Fibroblast of mammary gland (primary cell): ENCODE measurements at places on chromosomes 2 and 18.
A peak's percentile ranks its signal among the peaks of the same experiment; 100 is the strongest.

- DNase-seq = no peak
Measured at GRCh38 chr2:24203029-24203786, 28.4 kb downstream of the FAM228A start.

GRCh38 chr2:28326881-28327505 lies 65.7 kb upstream of the FOSL2 start:
- peak; percentile 36 for DNase-seq

DNA sequence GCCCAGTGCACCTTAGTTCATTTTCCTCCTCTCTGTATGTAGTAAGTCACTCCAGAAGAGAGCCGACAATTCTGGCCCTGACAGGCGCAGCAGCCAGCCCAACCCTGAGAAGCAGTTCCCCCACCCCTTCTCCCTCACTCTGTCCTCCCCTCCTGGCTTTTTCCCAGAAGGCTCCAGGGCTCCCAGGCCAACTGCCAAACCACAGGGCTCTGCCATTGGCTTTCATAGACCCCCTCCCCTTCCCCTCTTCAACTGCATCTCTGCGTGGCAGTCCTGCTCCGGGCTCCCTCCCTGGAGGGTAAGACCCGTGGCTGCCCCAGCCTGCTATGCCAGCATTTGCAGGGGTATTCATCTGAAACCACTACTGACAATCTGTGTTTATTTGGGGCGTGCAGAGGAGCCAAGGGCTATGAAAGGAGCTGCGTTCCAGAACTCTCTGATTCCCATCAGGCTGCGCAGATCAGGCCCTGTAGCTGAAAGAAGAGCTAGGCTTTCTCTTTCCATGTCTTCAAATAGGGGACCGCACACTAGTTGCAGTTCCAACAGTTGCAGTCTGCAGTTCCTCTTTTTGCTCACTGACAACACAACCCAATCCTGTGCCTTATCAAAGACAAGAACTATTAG lies 388.6 kb upstream of the TNP1 start:
- DNase-seq = no peak

DNA sequence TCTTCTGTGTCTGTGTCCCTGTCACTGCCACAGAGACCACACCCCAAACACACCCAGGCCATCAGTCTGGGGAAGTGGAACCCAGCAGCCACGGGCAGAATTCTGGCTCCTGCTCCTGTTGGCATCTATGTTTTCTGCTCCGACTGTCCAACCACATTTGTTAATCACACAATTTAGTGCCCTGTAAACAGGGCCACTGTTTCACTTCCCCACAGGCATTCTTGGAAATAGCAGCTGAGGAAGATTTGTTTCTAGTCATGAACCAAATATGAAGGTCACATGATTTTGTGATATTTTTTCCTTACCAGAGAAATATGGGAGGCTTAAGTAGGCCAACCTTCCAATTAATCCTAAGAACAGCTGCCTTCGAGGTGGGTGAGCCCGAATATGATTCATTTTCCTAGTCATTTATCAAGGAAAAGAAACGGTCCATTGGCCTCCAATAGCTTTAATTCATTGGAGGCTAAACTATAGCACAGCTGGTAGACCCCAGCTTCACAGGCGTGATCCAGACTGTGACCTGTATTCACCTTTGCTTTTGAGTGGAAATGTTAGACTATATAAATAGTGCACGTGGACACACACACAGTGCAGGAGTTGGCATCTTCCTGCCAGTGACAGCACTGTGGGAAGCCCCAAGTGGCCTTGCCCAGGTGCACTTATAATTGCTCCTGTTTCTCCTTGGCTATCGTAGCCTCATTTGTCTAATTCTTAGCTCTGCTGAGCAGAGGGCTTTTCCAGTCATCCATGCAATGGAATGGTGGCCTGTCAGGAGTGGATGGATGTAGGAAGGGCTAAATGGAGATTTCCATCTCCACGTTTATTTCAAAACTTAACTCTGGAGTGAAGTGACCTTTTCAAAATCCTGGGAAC lies 267.9 kb downstream of the LPIN1 start:
- DNase-seq = peak; percentile 46

DNA sequence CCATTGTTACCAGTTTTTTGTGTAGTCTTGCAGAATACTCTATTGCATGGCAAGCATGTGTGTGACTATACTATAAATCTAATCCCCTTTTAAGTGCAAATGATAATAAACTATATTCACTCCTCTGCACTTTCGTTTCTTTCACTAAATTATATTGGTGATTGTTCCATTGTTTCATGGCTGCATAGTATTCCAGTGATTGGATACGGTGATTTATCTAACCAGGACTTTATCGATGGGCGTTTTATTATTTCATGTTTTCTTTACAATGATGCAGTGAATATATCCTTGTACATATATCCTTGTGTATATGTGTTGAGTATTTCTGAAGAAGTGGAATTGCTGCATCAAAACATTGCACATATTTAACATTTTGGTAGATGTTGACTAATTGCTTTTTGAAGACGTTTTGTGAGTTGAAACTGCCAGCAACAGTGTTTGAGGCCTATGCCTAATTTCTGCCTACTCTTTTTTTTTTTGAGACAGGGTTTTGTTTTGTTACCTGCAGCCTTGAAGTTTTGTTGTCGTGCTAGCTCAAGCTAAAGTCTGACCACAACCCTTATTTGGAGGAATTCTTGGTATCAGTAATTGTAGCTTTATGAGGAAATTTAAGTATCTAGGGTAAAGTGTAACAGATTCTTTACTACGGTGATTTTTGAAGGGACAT lies 2.7 kb downstream of the MIB1 start:
- no peak for DNase-seq

DNA sequence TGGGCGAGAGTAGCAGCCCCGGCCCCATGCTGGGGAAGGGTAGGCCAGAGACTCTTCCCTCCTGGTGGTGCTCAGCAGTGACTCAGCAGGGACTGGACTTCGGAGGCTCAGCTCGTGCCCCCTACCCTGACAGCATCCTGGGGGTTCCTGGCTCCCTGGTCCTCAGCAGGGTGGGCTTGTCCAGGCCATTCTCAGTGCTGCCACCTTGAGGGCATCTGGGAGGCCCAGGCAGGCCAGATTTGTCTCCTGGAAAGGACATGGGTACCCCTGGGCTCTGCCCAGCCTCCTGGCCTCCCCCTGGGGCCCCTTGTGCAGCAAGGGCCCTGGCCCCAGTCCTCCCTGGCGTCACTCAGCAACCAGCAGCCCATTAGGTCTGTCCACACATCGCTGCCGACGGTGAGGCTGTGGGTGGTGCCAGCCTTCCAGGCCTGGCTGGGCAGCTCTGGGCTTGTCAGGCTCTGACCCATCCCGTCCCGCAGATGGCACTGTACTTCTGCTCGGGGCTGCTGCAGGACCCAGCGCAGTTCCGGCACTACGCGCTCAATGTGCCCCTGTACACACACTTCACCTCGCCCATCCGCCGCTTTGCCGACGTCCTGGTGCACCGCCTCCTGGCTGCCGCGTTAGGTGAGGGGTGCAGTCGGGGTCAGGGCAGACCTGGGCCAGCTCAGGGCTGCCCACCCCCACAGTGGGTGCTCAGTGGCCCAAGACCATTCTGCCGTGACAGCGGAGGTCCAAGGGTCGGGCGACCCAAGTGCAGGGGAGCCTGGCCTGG lies 45.0 kb upstream of the ALPP start:
- DNase-seq = no peak

GRCh38 chr2:188130317-188130716 lies 161.4 kb upstream of the GULP1 start:
- no peak for DNase-seq

DNA sequence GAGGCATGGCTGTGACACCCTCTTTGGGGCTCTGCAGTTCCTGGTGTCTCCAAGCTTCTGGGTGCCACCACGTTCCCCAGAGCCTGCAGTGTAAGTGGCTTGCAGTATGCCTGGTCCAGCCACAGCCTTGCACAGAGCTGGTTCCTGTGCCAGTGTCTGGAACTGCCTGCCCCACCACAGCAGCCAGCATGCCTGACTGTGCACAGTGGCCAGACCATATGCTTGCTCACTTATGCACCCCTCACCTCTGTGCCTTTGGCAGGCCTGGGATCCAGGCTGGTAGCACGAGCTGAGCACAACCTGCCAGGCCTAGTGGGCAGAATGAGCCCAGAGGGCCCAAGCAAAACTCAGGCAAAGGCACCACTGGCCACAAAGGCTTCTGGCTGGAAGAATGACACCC lies 154.1 kb downstream of the DPP4 start:
- DNase-seq = no peak
